Activated CD8-positive, alpha-beta memory T cell treated with anti-CD3 and anti-CD28 coated beads for 1 hour (primary cell): ENCODE measurements at places on chromosomes 16 and 17.

DNA sequence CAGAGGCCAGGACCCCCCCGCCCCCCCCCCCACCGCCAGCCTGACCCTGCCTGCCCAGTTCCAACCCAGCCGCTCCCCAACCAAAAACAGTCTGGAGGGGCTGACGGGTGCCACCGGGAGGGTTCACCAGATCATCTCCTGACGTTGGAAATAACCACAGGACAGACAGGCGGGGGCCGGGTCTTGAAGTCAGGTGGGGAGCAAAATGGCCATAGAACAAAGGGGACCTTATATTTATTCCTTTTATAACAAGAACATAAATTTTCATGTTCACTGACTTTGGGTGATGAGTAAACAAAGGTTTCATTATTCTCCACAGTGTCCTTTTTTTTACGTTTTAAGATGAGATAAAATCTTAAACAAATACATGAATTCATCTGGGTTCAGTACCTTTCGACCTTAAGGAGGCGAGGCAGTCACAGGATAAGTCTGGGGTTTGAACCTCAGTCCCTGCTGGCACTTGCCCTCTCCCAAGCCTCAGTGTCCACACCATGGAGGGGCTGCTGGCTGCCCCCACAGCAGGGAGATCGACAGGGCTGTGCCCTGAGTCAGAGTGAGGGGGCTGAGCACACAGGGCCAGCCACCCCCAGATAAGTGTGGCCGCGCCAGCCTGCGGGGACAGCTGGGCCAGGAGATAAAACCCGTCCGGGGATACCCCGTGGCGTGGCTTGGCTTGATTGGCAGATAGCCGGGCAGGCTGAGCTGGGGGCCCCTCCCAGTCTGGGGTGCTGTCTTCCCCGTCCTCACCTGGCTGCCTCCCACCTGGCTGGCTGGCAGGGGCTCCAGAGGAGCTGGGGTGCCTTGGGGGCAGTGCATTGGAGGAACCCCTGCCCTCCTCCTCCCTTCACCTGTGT is 15.0 kb downstream of the SLC7A5 start:
- DNase-seq: no peak

- DNase-seq: no peak
These were observed 8.0 kb downstream of the PSMD11 start for GRCh38 chr17:32452281-32452680.

DNA sequence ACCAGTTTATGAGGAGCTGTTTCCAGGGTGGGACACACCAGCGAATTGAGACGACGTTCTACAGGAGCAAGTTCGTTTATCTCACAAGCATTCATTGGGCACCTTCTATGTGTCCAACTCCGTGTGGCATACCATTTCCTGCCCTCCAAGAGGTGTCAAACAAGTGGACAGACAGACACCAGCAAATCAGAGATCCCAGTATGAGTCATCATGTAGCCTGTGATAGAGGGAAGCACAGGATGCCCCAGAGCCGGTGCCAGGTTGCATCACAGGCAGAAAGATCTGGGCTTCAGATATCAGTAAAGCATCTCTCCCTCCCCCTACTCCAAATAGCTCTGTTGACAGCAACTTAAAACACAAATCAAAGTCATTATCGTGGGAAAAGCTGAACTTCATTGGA is 31.8 kb upstream of the MAF start:
- no peak for DNase-seq

- no peak for DNase-seq
These were observed 7.0 kb downstream of the IL34 start for GRCh38 chr16:70653406-70653805.

GRCh38 chr16:57648125-57648524 is 19.7 kb downstream of the ADGRG1 start:
- DNase-seq: no peak

- DNase-seq: no peak
These were observed 21.1 kb upstream of the METRNL start for GRCh38 chr17:83058266-83058798.

GRCh38 chr17:69492410-69493071 is 78.0 kb downstream of the MAP2K6 start:
- DNase-seq: no peak

DNA sequence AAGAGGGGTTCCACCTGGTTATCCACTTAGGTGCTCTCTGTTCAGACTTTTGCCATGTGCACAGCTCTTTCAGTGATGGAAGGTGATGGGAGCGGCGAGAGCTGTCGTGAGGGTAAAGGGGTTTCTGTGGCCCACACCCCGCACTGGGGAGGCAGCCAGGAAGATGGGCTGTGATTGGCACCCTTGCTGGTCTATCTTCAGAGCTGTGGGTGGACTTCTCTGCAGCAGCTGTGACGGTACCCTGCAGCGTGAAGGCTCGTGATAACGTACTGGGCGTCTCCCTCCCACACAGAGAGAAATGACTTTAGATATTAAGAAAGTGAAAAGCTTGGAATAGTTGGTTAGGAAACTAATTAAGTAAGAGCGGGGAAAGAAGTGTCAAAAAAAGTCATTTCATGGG is 45.8 kb downstream of the MPRIP start:
- DNase-seq: no peak

- no peak for DNase-seq
These were observed 299.7 kb downstream of the C16orf95 start for GRCh38 chr16:87017371-87018012.

- no peak for DNase-seq
These were observed 44.5 kb upstream of the IL34 start for GRCh38 chr16:70601576-70602575.

DNA sequence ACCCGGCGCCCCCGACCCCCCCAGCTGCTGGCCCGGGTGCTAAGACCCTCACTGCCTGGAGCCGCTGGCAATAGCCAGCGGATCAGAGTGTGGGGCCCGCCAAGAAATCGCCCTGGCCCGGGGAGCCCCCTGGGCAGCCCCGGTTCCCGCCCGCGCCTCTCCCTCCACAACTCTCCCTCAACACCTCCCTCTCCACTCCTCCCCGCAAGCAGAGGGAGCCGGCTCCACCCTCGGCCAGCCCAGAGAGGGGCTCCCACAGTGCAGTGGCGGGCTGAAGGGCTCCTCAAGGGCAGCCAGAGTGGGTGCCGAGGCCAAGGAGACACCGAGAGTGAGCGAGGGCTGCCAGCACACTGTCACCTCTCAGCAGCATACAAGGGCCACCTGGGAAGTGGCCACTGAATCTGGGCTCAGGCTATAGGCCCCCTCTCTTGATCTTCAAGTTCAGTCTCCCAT is 385.5 kb downstream of the SEC14L1 start:
- DNase-seq: no peak

DNA sequence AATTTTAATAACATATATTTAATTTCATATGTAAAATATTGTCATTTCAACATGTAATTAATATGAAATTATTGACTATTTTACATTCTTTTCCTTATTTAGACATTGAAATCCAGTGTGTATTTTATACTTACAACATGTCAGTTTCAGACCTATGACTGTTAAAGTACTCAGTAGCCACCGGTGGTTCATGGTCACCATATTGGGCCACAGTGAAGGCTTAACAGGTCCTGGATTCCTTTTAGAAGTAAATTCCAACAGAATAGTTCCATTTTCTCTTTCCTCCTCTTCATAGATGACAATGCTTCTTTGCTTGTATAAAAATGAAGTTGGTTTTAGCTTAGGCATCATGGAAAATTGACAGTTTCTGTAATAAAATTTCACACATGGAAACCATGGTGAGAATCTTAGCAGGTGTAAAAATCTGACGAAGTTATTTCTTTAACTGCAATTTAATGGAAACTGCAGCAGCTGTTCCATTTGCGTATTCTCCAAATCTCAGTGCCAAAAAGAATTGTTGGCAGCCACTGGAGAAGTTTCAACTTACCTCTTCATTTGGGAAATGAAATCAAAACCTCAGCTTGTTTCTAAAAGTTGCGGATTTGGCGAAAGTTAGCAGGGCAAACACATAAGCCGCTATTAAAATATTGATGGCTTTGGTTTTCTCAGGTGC is 231.1 kb downstream of the CDH13 start:
- no peak for DNase-seq

GRCh38 chr16:72247821-72248253 is 75.9 kb upstream of the PMFBP1 start:
- DNase-seq: no peak

DNA sequence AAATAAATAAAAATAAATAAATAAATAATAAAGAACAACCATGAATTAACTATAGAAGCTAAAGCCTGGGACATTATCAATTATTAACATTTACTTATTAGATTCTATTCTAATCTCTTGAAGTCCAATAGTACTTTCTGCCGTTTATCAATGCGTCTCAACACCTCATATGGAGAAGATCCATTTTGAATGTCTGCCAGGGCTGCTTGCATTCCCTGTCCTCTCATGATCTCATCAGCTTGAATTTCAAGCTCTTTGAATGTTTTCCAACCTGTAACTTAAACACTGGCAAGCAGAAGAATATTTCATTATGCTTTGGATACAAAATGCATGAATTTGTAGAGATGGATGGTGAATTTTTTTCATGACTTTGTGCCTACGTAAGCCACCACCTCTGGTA is 191.9 kb upstream of the ANKFN1 start:
- no peak for DNase-seq

GRCh38 chr16:75060723-75061122 is 55.9 kb downstream of the LDHD start:
- no peak for DNase-seq

DNA sequence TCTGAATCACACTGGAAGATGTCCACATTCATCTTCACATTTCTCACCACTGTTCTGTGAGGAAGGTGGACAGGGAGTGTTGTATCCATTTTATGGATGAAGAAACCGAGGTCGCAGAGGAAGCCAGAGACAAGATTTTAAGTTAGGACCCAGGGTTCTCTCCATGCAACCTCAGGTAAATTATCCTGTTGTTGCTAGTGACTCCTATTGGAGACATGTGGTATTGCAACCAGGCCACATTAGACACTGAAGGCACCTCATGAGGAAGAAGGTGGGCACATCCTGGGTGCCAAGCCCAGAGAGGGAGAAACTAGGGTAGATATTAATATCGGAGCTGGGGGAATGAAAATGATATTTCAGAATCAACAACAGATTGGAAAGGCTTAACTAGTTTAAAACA is 8.5 kb upstream of the WNT9B start:
- no peak for DNase-seq

GRCh38 chr17:64455993-64456885 is 7.3 kb downstream of the MILR1 start:
- no peak for DNase-seq

GRCh38 chr16:74309789-74310781 is 13.5 kb downstream of the PSMD7 start:
- no peak for DNase-seq

DNA sequence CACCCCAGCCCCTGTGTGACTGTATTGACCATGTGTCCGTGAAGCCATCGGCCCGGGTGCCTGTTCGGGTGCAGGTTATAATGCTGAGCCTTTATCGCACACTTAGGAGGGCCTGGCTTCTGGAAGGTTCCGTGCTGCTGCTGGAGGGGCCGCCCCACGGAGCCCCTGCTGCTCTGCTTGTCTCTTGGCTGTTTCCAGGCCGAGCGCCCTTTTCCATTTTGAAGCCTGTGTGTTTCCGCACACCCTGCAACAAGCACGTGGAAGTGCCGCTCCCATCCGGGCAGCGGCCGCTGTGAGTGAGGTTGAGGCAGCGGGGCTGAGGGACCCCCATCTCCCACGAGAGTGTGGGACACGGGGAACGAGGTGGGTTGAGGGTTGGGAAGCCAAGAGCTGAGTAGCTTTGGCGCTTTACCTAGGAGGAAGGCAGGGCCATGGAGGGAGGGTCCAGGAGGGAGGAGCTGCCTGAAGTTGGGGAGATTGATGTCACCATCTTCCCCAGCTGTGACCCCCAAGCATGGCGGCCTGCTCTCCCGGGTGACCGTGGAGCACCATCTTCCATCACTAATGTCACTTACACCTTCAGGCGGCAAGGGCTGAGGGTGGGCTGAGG is 200.1 kb upstream of the GSE1 start:
- DNase-seq: no peak

DNA sequence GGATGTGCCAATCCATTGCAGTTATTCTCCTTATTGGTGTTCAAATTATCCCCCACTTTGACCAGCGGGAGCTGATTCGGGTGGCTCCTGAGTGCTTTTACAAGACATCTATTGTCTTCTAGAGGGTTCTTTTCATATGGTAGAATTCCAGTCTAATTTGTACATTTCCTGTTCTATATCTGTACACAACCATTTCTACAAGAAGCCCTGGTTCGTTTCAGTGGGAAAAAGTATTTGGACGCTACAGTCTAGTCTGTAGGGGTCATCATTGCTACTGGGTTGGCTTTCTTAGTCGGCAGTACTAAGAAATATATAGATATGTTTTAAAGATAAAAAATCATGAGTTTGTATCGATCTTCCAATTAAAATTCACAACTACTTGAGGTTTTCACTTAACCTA is 262.6 kb downstream of the MAP2K6 start:
- DNase-seq: no peak

DNA sequence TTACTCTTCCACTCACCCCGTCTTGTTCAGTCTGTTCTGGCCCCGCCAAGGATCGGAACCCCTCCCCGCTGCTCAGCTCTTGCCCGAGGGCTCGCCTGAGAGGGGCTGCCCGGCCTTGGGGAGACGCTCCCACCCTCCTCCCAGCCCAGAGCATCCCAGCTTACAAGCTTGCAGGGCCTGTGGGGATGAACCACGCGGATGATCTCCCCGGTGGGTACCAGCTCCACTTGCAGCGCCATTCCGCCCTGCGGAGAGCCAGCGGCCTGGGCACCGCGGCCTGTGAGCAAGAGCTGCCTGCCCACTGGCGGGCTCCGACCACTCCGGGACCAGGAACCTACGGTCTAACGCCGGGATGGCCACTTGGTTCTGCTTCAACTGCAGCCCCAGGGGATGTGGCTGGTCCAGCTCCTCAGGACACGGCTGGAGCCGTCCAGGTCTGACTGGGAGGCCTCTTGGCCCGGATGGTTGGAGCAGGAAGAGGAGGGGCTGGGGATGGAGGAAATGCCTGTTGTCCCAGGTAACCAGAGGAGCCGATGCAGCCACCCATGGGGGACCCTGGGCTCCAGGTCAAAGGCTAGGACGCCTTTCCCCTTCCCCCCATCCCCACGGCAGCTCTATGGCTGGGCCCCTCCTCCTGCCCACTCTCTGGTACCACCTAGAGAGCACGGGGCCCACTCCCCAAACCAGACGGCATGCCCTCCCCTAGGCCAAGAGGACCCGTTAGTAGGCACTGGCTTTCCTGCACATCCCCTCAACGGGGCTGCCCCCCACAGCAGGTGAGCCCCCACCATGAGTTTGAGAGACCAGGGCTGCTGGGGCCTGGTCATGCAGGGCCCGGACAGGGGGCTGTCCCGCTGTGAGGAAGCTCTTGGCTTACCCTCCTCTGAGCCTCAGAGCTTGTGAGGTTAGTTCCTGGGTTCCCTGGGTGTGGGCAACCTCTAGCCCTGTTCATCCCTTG is at the start of gene MYO1C:
TSS of gene MYO1C (minus strand) at position 438 of the 958 bp plus-strand sequence. CDS start at position 239, 199 bp downstream.
- DNase-seq: no peak
